ENCODE measurements at places on chromosomes 3 and 15.
A peak's percentile ranks its signal among the peaks of the same experiment; 100 is the strongest.

- H3K27me3 ChIP-seq: no peaks in the 10 kb centered on the region
- no peak overlapping the region for H3K4me3 ChIP-seq
- DNase-seq: no peak
- H3K27ac ChIP-seq: no peak overlapping the region
- H3K36me3 ChIP-seq: no peaks in the 10 kb centered on the region
These were observed 19.2 kb downstream of the RBP2 start for GRCh38 chr3:139457066-139457465.

DNA sequence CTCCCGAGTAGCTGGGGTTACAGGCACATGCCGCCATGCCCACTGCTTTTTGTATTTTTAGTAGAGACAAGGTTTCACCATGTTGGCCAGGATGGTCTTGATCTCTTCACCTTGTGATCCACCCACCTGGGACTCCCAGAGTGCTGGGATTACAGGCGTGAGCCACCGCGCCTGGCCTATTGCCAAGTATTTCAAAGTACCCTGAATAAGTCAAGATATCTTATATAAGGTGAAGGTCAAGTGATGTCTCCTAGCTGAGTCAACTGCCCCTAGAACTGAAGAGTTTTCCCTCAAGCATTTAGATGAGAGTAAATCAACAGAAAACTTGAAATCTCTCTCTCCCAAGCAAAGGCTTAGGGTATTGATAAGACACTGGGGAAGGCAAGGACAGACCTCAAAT is 63.9 kb downstream of the RPL22L1 start:
- H3K27me3 ChIP-seq: no peaks in the 10 kb centered on the region
- no peak for DNase-seq
- H3K27ac ChIP-seq: no peak overlapping the region
- H3K4me3 ChIP-seq: no peak overlapping the region
- H3K36me3 ChIP-seq: no peaks in the 10 kb centered on the region

DNA sequence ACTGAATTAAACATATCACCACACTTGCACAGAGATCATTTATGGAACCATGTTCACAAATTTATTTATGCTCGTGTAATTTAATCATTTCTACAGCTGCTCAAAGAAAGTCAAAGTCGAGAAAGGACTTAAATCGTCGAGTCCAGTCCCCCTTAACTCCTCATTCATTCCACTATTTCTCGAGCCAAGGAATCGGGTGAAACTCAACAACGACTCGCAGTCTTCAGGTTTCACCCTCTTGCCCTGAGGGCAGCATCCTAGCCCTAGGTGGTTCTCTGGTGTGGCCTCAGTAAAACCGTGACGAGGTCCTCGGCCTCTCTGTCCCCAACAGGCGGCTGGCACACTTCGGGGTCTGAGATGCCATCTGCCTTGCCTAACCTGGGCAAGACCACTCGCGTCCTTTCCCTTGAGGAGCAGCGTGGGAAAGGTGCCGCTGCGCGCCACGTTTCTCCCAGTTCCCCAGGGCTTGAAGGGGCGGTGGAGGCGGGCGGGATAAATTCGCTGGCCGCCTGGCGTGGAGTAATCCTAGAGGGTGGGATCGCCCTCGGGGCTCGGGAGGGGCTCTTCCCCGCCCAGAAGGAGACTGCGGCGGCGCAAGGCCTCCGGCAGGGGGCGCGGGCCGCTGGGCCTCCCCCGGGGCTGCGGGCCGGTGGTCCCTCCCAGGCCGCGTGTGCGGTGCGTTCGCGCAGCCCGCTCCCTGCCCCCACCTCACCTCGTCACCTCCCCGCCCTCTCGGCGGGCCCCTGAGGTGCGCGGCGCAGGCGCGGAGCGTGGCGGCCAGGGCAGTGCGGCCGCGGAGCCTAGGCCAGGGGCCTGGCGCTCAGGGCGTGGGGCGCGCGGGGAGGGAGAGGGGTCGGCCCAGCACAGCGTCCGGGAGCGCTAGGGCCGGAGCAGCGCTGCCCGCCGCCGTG is at the start of gene ZNF639:
Gene ZNF639 (plus strand): TSS at position 746 of the 911 bp plus-strand sequence. CDS start 5,263 bp downstream, outside the sequence.
- peak within 1 kb of the TSS; percentile 80 for H3K27ac ChIP-seq
- peaks cover 26% of the 10 kb centered on the region for H3K36me3 ChIP-seq
- peak within 1 kb of the TSS; percentile 92 for H3K4me3 ChIP-seq
- DNase-seq: peak; percentile 74

DNA sequence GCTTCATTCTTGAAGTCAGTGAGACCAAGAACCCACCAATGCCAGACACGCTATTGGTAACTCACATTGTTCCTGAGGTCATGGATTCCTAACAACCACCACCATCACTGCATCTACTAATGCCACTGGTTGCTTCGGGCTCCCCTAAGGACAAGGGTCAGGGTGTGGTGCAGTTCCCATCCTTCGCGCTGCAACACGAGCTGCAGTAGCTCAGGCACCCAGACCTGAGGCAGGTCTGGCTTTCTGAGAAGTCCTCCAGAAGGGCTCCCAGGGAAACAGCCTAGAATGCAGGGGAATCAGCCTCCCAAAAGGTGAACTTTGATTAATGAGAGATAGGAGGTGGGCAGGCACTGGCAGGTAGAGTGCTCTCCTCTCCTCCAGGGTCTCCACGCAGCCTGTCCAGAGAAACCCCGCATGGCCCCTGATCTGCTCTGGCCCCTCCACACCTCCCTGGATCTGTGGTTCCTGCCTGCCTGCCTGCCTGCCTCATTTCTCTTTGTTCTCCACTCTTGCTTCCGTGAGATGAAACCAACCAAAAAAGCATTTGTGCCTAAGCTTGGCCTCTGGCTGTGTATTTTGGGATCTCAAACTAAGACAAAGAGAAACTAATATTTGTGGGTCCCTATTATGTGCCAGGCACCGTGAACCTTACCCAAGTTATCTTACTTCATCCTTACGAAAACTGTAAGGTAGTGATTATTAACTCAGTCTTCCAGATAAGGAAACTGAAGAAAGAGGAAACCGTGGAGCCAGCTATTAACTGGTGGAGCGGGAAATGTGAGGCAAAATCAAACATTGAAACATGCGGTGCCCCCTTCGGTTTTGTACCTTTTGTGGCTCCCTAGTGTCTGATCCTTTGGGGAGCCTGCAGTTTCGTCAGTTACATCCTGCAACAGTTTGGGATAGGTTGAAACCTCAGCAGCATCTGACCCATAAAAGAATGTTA is 43.9 kb upstream of the USP3 start:
- no peaks in the 10 kb centered on the region for H3K36me3 ChIP-seq
- H3K4me3 ChIP-seq: no peak overlapping the region
- no peaks in the 10 kb centered on the region for H3K4me1 ChIP-seq
- no peak for DNase-seq

DNA sequence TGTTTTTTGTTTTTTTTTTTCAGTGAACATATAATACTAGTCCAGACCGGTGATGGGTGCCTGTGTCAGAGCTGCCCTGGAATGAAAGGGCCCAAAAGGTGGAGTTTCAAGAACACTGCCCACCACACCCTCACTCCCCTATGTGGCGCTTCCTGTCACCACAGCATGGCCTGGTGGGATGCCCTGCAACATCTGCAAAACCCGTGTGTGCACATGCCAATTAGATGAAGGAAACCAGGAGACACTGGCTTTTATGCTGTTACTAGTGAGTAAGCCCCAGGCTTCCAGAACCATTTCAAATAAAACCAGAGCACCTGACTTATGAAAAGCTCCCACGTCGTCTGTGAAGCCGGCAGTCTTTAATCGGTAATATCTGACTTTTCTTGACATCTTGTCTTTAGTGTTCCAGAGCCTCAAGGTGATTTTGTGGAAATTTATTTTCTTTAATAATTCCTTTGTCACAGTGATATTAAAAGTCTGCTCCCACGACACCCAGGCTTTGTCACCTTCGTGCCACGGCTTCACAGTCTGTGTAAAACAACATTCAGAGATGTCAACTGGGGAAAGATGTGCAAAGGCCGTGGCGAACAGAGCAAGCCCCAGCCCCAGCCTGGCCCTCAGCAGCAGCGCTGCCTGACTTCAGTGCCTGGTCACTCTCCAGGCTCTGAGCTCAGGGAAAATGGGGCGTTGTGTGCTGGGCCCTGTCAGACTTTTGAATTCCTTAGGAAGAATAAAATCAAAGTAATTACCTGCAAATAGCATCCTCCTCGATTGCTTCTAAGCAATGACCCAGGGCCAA is 6.4 kb downstream of the CFAP92 start:
- H3K36me3 ChIP-seq: no peaks in the 10 kb centered on the region
- H3K4me3 ChIP-seq: no peak overlapping the region
- H3K27me3 ChIP-seq: no peaks in the 10 kb centered on the region

DNA sequence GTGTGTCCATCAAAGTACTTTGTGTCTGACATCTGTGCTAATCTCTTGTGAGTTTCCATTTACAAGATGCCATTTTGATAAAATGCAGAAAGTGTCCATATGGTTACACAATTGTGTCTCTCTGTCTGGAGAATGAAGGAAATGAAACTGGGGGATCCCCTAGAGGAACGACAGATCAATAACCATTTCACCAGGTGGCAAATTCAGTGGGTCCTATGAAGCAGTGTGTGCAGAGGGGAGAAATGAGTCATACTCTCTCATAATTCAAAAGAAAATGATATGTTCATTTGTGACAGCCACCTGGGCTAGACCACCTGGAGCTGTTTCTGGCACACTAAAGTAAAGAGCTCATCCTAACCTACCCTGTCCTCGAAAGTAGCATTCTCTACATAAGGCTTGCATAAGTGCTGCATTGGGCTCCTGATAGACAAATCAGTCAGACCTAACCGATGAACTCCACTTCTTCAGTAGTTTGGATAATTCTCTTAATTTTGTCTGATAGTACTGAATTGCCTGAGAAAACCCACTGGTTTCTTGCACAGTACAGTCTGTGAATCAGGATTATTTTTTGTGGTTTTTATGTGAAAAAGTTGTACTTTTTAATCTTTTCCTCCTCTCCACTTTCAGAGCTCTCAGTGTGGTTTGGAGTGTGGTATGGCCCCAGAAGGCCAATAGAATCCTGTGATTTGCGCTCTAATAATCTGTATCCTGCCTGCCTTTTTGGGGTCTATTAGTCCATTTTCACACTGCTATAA is 10.3 kb upstream of the CD47 start:
- peaks cover 1% of the 10 kb centered on the region for H3K4me1 ChIP-seq
- no peaks in the 10 kb centered on the region for H3K36me3 ChIP-seq
- no peak for DNase-seq

GRCh38 chr3:188067932-188068331 is 86.0 kb upstream of the LPP start:
- H3K27me3 ChIP-seq: no peaks in the 10 kb centered on the region
- no peak overlapping the region for H3K27ac ChIP-seq
- H3K36me3 ChIP-seq: no peaks in the 10 kb centered on the region
- peaks cover 3% of the 10 kb centered on the region for H3K4me1 ChIP-seq

- no peak overlapping the region for H3K27ac ChIP-seq
- H3K36me3 ChIP-seq: no peaks in the 10 kb centered on the region
- no peaks in the 10 kb centered on the region for H3K27me3 ChIP-seq
These were observed 276.7 kb downstream of the CNTN4 start for GRCh38 chr3:2375376-2375775.

GRCh38 chr3:101896083-101896757 is 46.9 kb downstream of the NFKBIZ start:
- H3K4me3 ChIP-seq: no peak overlapping the region
- no peaks in the 10 kb centered on the region for H3K4me1 ChIP-seq
- DNase-seq: no peak
- no peak overlapping the region for H3K27ac ChIP-seq
- H3K27me3 ChIP-seq: no peaks in the 10 kb centered on the region

DNA sequence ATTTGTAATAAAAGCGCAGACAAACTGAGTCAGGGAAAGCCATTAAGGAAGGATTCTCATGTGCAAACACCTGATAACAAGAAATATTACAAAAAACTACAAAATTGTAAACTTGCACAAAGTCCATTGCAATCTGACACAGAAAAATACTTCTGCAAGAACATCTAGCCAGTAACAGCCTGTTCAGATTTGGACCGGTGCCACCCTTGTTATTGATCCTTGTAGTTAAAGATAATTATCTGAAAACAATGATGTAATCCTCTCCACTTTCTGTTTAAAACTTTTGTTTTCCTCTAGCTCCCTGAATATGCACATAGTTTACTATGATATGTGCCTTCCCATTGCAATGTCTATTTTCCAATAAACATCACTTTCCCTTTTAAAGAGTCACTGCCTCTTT is 1090.2 kb downstream of the PLOD2 start:
- H3K4me1 ChIP-seq: no peaks in the 10 kb centered on the region
- no peak for DNase-seq
- H3K27me3 ChIP-seq: no peaks in the 10 kb centered on the region
- H3K36me3 ChIP-seq: no peaks in the 10 kb centered on the region

- H3K27me3 ChIP-seq: no peaks in the 10 kb centered on the region
- no peaks in the 10 kb centered on the region for H3K36me3 ChIP-seq
- no peak for DNase-seq
- no peak overlapping the region for H3K4me3 ChIP-seq
- peaks cover 15% of the 10 kb centered on the region for H3K4me1 ChIP-seq
These were observed 24.8 kb downstream of the SERP1 start for GRCh38 chr3:150521463-150521862.

- DNase-seq: no peak
- H3K36me3 ChIP-seq: no peaks in the 10 kb centered on the region
- H3K4me3 ChIP-seq: no peak overlapping the region
- no peaks in the 10 kb centered on the region for H3K4me1 ChIP-seq
These were observed 33.4 kb downstream of the OXSM start for GRCh38 chr3:25823314-25823713.

- peaks cover 38% of the 10 kb centered on the region for H3K4me1 ChIP-seq
- H3K36me3 ChIP-seq: no peaks in the 10 kb centered on the region
- H3K4me3 ChIP-seq: no peak overlapping the region
- DNase-seq: no peak
- peak overlapping the region; percentile 99 for H3K27ac ChIP-seq
These were observed 41.9 kb downstream of the LIPC start for GRCh38 chr15:58473724-58474123.

DNA sequence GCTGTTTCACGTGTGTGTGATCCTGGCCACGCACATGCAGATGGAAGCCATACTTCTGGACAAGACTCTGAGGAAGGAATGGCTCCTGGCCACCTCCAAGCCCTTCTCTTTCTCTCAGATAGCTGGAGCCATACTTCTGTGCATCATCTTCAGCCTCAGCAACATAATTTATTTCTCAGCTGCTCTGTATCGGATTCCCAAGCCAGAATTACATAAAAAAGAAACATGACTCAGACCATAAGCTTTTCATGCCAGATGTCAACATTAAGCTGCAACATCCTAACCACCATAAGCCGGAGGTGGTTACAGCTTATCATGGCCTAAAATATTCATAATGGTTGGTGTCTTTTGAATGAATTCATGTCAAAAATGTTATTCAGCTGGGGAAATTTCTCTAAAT is 10.6 kb upstream of the KIF23 start:
- no peak overlapping the region for H3K27ac ChIP-seq
- no peak overlapping the region for H3K4me3 ChIP-seq
- H3K27me3 ChIP-seq: no peaks in the 10 kb centered on the region
- no peak for DNase-seq
